ENCODE measurements at places on chromosomes 16 and 17.

- no peak for DNase-seq
Observed at GRCh38 chr16:69870761-69871160, 80.4 kb upstream of the CLEC18A start.

GRCh38 chr17:54269881-54270280 is 447.2 kb downstream of the KIF2B start:
- DNase-seq = no peak

- DNase-seq = no peak
Observed at GRCh38 chr16:50335196-50335958, 33.4 kb downstream of the BRD7 start.

GRCh38 chr17:77306790-77307478 is 166.2 kb downstream of the SEC14L1 start:
- no peak for DNase-seq

GRCh38 chr17:16037636-16038035 is 38.0 kb downstream of the TTC19 start:
- no peak for DNase-seq

GRCh38 chr17:31085563-31085962 is 9.2 kb upstream of the NF1 start:
- no peak for DNase-seq

GRCh38 chr16:30018731-30019158 is 4.3 kb upstream of the C16orf92 start:
- no peak for DNase-seq

DNA sequence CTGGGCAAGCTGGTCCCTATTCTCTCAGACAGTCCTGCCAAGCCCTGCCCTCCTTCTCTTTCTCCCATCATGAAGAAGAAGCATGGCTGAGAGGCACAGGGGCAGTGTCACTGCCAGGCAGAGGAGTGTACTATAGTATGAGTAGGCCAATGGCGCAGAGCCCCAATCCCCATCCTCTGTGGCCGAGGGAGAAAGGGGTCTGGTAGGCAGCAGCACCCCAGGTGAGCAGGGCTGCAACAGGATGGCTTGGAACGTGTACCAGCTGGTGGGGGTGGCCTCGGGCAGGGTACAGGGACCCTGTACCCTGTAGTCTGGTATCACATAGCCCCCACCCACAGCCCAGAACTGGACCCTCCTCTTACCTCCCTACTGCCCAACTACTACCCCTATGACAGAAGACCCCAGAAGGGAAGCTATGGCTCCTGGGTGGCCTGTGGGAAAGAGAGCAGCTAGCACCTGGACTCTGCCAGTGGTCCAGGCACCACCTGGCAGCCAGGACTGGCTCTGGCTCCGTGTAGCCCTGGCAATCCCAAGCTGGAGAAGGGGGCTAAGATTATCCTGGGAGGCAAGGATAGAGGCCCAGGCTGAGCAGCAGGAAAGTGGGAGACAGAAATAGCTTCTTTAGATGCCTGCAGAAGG is 4.4 kb downstream of the SMARCD2 start:
- DNase-seq = no peak

DNA sequence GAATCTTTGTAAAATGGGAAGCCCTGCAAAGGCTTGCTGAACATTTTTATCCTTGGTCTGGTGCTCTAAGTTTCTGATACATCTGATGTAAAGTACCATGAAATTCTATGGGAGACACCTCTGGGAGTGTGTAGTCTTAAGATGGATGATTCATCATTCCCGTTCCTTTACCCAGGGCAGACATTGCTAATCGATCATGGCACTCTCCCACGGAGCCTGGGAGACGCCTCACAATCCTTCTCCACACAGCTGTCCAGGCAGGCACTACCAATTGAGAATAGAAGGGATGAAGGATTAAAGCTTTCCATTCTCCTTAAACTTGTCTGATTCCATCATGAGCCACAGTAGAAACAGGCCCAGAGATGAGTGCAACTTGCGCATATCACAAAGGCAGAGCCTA is 144.8 kb downstream of the GSG1L start:
- DNase-seq = no peak

DNA sequence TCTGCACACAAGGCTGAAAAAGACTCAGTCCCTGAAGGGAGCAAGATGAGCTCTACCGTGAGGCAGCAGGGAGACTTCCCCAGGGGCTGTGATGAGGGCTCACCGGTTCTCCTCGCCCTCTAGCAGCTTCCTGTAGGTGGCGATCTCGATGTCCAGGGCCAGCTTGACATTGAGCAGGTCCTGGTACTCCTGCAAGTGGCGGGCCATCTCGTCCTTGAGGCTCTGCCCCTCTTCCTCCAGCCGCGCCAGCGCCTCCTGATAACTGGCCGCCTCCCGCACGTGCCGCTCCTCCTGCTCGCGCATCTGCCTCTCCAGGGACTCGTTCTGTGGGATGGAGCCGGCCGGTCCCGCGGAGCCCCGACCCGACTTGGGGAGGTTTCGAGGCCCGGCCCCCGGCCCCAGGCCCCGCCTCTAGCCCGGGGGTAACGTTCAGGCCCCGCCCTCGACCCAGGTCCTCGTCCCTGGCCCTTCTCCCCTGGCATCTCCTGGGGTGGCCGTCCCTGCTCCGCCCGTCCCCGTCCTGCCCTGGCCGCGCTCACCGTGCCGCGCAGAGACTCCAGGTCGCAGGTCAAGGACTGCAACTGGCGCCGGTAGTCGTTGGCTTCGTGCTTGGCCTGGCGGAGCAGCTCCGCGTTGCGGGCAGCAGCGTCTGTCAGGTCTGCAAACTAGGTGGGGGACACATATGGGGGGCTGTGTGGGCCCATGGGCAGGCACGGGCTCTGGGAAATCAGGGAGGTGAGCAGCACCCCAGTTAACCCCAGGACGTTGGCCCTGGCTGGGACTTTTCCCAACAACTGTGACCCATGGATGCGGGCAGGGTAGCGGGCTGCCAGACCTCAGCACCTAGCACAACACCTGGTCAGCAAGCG is 3.9 kb downstream of the GFAP start:
- peak; percentile 85 for DNase-seq

- no peak for DNase-seq
Observed at GRCh38 chr17:48198950-48199541, 91.5 kb downstream of the SNX11 start.

DNA sequence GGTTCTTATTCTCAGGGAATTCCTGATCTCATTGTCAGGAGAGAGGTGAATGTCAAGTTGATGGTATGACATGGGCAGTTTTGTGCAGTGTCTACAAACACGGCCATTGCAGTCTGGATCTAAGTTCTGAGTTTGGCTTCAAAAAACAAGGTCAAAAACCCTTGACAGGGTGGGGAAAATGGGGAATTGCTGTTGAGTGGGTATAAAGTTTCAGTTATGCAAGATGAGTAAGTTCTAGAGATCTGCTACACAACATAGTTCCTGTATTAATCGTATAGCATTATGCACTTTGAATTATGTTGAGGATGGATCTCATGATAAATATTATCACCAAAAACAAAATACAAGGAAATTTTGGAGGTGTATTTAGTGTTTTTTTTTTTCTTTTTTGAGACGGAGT is 36.6 kb upstream of the CARMIL2 start:
- no peak for DNase-seq

DNA sequence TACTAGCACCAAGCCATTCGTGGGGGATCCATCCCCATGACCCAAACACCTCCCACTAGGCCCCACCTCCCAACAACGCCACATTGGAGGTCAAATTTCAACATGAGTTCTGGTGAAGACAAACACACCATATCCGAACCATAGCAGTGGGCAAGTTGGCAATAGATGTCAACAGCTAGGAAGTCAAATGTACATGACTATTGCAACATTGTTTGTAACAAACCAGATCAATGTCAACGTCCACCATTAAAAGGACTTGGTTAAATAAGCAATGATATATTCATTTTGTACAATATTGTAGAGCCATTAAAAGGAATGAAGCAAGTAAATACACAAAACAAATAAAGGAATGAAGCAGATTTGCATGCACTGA is 26.5 kb upstream of the CIITA start:
- no peak for DNase-seq

DNA sequence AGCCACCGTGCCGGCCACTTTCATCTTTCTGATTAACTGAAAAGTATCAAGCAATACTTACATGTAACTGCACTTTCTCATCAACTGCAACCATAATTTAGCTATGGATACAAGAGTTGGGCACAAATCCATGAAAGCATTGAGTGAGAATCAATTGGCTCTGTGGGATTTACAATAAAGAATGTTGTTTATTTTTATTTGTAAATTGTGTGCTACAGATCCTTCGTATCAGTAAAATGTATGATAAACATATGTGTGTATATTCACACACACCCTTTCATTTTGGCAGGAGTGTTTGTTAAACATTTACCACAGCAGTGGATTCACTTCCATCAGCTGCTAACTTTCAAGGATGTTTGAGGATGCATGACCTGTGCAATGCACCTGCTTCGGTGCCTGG is 411.0 kb downstream of the WWOX start:
- DNase-seq = no peak

- DNase-seq = no peak
Observed at GRCh38 chr17:44909681-44910144, 5.6 kb downstream of the GFAP start.

DNA sequence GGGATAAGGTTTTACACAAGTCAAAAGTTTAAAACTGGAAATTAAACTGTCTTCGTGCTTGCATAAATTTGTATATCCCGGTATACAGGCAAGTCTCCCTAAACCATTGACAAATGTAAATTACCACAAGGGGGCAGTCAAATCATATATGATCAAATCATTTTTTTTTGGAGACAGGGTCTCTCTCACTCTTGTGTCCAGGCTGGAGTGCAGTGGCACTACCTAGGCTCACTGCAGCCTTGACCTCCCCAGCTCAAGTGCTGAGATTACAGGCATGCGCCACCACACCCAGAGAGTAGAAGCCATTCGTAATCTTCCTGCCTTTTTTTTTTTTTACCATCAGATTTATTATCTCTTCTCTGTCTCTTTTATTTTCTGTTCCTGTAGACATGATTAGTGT is 18.5 kb downstream of the TOP2A start:
- no peak for DNase-seq

GRCh38 chr17:80441598-80442322 is 26.8 kb downstream of the ENDOV start:
- no peak for DNase-seq

GRCh38 chr17:65600518-65600917 is 39.1 kb upstream of the AXIN2 start:
- DNase-seq = no peak

GRCh38 chr17:66462010-66462409 is 159.6 kb downstream of the PRKCA start:
- DNase-seq = no peak

DNA sequence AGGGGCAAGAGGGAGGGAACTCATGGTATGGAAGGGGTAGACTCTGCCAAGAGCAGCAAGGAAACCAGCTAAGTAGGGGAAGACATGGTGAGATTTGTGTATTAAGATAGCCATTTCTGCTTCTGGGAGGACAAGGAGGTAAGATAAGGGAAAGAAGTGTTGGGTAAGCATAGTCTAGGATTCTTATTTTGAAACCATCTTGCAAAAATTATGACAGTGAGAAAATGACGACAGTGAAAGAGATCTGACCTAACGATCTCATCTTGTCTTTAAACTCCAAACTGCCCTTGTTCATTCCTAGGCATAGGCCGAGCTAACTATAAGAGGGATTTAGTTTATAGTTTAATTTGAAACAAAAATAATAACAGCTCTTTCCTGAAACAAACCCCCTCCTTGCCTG is 5.6 kb upstream of the RBL2 start:
- no peak for DNase-seq

DNA sequence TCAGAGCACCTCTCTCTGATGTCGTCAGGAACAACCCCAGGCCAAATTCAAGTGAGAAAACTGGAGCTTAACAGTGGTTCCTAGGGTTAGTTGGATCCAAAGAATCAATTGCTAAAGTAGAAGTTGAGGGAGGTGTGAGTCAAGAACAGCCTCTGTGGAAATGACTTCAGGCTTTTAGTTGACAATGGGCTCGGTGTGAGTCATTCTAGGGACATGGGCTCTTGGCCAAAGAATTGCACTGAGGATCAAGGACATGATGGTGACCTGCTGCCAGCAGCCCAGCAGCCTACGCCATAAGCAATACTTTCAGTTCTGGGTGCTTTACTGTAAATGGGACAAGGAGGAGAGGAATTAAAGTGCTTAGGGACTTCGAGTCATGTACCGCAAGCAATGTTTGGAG is 32.1 kb upstream of the SMURF2 start:
- peak; percentile 47 for DNase-seq

GRCh38 chr16:24491731-24492130 is 47.6 kb upstream of the RBBP6 start:
- no peak for DNase-seq

DNA sequence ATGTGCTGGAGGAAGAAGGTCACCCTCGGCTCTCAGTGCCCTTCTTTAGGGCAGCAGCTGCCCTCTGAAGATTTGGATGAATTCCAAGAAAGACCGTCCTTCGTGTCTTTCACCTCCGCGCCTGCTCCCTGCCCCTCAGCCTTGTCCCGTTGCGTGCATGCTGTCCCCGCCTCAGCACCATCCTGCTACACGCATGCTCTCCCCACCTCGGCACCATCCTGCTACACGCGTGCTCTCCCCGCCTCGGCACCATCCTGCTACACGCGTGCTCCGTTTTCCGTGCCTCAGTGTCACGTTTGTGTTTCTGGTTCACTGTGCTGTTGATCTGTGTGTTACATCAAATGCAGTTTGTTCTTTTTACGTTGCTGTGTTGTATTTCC is 13.5 kb downstream of the ACSF3 start:
- DNase-seq = no peak

GRCh38 chr17:76556765-76557367 is 17.0 kb downstream of the PRCD start:
- DNase-seq = no peak

GRCh38 chr17:17179371-17179827 is 26.7 kb downstream of the PLD6 start:
- DNase-seq = no peak

DNA sequence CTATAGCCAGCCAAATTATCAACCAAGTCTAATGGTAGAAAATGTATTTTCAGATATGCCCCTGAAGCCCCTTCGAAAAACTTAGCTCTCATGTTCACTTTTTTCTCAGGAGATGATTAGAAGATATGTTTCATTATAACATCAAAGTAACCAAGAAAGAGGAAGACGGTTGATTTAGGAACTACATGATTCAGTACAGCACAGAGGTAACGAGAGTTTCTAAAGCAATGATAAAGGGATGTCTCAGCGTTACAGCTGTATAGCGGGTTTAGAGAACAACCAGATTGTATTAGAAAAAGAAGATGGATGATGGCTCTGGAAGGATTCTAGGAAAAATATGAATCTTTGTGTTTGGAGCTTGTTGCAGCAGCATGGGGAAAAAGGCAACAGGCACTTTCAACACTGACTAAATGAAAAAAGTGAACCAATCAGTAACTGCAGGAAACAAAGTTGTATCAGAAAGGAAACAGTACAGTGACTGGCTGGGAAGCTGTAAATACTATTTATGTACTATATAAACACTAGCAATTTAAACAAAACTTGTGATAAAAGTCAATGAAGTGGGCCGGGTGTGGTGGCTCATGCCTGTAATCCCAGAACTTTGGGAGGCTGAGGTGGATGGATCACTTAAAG is 21.5 kb downstream of the MBTD1 start:
- DNase-seq = no peak

GRCh38 chr16:9966569-9967157 is 215.6 kb downstream of the GRIN2A start:
- DNase-seq = no peak

Data from BE2C (cell line).